ENCODE measurements at places on chromosomes 2 and 18.

- no peak for DNase-seq
Measured at GRCh38 chr2:106304612-106305184, 110.6 kb upstream of the UXS1 start.

DNA sequence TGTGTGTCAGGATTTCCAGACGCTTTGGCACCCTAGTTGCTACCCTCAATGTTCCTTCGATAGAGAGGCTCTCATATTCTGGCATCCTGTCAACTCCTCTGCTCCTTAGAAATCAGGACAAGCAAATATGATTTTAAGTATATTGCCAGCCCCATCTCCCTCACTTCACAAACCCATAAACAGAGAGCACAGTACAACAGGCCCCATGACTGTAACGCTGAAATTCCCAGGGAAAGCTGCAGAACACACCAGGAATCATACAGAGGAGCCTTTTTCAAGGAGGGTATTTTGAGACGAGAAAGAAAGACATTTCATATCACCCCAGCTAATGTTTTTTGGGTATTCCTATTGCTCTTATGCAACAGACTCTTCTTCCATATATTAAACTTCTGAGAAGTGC, 162.9 kb downstream of the NAPG start:
- DNase-seq, result no peak

DNA sequence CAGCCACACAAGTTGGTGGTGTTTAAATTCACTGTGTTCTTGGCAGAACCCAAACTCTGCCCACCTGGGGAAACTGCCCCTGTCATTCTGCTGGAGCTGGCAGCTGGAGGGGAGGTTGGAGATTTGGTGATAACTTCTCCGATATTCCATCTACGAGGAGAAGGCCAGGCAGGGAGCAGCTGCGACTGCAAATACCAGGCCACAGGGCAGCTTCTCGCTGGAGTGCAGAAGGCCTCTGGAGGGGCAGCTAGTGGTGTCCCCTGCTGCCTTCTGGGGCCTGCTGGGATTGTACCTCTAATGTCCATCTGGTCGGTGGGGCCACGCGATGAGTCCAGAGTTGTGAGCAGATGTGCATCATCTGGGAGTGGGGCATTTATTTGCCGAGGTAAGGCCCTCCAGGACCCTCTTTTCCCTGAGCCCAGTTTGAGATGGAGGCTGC, 98.9 kb downstream of the ACKR3 start:
- DNase-seq, result no peak

DNA sequence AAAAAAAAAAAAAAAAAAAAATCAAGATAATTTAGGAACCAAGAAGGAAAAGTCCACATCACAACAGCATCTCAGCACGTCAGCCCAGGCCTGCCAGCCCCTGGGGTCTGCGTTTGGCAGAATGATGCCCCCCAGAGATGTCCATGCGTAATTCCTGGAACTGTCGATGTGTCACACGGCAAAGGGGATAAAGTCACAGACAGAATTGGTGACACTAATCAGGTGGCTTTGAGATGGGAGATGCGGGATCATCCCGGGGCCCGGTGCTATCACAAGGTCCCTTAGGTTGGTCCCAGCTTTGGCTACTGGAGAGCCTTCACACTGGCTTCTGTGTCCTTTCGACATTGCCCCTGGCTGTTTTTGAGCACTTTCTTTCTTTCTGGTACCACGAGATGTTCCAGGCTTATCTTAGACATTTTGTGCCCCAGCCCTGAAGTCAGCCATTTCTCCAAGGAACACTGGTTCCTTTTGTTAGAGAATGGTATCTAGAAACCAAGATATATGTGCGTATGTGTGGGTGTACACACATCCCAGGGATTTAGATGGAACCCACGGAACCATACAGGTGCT, 20.7 kb downstream of the RAMP1 start:
- no peak for DNase-seq

GRCh38 chr2:216754336-216754735, 59.0 kb upstream of the IGFBP5 start:
- no peak for DNase-seq

DNA sequence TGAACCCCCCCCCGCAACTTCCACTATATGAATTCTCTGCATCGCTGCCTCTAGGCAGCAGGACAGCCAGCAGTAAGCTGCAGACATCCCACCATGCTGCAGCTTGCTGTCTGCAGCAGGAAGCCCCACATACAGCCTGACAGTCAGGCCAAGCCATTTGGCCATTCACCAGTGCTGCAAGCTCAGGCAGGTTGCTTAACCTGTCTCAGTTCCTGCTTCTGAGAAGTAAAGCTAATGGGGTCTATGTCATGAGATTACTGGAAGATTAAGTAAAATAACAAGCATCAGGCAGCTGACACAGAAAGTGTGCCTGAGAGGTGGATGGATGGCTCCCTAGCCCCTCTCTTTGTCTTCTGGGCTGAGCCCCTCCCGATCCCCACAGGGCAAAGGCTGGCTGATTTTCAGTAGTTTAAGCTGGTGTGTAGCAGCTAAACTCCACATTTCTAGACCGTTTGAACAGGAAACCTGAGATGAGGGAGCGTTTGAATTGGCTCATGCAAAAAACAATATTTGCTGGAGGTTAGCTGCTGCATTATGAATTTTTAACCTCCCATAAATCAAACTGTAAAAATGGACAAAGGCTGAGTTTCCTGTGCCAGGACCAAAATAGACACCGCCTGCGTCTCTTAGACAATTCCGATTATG, 193.8 kb upstream of the ARL4C start:
- DNase-seq, result no peak

DNA sequence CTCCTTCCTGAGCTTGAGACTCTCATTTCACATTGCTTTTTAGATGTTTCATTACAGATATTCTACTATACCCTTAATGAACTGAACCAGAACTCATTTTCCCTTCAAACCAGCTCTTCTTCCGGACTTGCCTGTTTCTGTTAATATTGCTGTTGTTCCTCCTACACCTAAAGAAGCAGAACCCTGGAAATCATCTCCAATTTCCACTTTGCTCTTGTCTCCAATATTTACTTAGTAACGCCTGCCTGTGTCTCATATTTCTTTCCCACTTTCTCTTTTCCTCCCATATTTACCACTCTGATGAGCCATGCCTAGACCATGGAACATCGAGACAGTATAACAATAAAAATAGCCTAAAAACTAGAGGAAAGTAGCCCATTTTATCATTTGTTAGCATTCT, 17.9 kb upstream of the GMCL1 start:
- no peak for DNase-seq

DNA sequence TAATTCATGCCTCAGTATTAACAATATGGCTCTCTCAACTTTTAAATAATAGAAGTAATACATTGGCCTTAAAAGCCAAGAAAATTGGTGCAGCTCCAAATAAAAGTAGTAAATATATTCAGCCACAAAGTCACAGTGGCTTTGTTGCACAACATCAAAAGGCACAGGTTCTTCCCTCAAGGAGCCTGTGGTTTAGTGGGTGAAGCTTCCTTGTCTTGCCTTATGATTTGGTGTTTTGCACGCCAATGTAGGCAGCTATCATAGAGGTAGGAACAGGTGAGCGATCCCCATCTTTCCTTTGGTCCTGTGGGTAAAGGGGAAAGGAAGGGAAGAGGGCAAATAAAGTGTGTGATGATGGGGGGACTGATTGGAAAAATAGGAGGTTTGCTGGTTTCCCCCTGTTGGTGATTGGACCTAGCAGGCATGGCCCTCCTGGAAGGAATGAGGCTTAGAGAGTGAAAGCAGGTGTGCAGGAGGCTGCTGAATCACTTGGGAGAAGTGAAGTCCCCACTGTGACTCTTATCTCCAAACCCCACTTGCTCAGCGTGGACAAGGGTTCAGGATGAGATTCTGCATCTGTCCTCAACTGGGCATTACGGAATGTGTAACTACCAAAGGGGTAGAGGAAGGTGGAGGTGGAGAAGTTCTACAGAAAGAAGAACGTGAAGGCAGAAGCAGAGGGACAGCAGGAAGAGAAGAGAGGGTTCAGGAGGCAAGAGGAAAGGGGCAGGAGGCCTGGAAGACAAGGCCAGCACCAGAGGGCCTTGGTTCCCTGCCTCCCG, 20.1 kb upstream of the TNP1 start:
- DNase-seq, result no peak

- DNase-seq, result no peak
Measured at GRCh38 chr2:215604606-215605005, 168.7 kb upstream of the FN1 start.

DNA sequence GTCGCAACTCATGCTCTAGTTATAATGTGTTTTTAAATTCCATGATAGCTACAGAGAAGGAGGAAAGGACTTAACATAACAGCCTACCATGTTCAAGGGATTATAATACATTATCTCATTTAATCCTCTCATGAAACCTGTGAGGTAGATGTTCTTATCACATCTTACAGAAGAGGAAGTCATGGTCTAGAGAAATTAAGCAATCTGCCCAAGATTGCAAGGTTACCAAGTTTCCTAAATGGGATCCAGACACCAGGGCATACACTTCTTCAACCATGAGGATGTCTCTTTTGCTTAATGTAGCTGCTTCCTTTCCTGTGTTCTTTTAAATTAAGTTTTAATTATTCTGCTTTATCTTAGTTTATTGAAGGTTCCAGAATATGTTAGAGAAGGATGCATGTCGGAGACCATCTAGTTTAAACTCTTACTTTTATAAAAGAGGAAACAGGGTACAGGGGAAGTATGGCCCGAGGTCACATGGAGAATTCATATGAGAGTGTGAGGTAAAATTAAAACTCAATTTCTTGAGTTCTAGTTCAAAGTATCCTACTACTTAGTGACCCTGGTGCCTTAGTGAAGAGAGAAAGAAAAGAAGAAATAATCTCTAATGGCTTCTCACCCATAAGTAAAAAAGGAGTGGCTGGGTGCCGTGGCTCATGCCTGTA, 3.6 kb upstream of the IL1A start:
- no peak for DNase-seq

- no peak for DNase-seq
Measured at GRCh38 chr2:191446910-191447309, 201.7 kb downstream of the MYO1B start.

GRCh38 chr2:40353231-40353630, 98.7 kb downstream of the SLC8A1 start:
- no peak for DNase-seq

DNA sequence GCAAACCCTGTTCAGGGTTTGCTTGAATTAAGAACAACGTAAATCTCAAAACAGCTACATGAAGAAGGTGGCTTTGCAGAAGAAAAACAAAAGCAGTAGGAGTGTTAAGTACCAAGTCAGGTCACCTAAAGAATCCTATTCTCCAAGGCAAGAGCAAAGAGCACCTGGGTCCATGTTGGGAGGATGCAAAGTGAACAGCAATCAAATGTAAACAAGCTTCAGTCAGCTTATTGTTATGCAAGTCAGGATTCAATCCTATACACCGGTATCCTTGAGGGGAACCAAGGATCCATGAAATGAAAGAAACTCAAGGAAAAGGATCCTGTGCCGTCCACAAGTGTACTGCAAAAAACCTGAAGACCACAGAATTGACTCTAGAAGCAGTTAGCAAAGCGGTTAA, 261.0 kb upstream of the DDX18 start:
- DNase-seq, result no peak

- no peak for DNase-seq
Measured at GRCh38 chr18:53268455-53268854, 928.5 kb downstream of the DCC start.

- peak; percentile 35 for DNase-seq
Measured at GRCh38 chr2:191916826-191917225, 69.9 kb upstream of the CAVIN2 start.

DNA sequence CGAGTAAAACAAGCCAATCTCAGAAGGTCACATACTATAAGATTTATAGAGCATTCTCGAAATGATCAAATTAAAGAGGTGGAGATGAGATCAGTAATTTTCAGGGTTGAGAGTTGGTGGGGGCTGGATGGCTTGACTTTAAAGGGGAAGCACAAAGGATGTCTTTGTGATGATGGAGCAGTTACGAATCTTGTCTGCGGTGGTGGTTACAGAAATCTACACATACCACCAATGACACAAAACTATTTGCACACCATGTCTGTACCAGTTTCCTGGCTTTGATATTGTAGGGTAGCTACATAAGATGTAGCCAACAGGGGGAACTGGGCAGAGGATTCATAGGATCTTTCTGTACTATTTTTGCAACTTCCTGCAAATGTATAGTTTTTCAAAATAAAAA, 190.6 kb upstream of the SMIM21 start:
- no peak for DNase-seq

DNA sequence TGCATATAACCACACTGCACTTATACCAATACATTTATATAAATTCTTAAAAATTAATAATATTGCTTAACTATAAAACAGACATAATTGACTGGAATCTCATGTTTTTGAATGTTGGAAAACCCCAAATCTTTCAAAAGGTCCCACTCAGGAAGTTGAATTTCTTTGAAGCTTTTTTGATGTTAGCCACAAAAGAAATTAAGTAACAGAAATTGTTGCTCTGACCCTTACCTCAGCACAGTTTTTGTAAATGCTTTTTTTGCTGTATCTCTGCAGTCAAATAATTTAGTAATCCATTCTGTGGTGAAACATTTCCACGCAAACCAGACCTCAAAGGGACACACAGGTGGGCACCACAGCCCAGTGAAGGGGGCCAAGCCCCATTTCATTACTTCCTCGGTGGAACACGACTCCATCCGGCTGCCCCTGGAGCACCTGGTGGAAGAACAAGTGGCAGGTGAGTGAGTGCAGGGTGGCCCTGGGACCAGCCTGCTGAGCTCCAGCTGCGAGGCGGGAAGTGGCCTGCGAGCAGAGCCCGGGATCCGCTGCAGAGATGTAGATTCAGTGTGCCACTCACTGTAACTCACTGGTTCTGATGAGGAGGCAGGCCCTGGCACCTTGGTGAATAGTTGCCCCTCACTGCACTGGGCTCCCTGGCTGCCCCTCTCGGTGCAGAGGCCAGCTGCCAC, 8.4 kb downstream of the SCLY start:
- DNase-seq, result no peak

DNA sequence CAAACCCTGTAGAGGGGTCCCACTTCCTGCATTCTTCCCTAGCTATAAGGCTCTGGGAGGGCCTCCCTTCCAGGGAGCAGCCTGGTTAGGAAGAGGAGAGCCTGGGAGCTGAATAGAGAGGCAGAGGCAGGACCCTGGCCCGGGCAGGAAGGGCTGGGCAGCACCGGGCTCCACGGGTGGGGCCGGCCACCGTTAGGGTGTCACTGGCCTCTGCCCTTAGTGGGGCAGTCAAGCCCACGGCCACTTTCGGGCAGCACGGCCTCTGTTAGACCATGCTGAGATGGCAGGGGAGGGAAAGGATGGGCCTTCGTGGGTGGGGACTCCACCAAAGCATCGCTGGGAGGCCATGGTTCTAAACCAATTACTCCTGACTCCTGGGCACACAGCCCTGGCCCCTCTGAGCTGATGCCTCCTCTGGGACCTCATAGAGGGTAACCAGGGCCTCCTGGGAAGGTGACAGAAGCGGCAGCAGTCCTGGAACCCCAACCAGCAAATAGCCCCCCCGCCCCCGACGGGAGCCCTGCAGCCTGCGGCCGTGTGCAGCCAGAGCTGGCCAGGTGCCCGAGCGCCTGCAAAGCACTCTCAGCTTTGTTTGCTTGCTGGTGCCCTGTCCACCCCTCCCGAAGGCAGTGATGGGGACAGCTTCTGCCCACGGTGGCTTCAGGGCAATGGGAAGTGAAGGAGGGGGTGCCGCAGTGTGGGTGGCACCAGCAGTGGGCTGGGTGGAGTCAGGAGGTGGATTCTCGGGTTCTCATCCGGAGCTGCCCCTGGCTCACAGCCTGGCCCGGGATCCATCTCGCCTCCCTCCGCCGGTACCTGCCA, 16.3 kb upstream of the HPCAL1 start:
- DNase-seq, result no peak

Data from MG63 (cell line).